ENCODE measurements at places on chromosomes 6 and 20.

DNA sequence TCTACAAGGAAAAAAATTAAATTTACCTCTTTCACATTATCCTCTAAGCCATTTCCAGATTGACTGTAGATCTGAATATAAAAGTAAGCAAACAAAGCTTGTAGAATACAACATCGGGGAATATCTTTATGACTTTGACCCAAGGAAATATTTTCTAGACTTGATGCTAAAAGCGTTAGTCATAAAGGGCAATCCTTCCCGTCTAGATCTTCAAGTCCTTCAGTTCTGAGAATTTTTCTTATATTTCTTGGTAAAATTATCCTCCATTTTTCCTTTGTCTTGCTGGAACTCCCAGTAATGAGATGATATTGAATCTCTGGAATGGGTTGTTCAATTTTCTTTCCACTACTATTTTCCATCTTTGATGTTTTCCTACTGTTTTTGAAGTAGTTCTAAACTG is 77.8 kb upstream of the ZNF184 start:
- DNase-seq = no peak

GRCh38 chr6:20433321-20433720 is 31.6 kb downstream of the E2F3 start:
- DNase-seq = no peak

DNA sequence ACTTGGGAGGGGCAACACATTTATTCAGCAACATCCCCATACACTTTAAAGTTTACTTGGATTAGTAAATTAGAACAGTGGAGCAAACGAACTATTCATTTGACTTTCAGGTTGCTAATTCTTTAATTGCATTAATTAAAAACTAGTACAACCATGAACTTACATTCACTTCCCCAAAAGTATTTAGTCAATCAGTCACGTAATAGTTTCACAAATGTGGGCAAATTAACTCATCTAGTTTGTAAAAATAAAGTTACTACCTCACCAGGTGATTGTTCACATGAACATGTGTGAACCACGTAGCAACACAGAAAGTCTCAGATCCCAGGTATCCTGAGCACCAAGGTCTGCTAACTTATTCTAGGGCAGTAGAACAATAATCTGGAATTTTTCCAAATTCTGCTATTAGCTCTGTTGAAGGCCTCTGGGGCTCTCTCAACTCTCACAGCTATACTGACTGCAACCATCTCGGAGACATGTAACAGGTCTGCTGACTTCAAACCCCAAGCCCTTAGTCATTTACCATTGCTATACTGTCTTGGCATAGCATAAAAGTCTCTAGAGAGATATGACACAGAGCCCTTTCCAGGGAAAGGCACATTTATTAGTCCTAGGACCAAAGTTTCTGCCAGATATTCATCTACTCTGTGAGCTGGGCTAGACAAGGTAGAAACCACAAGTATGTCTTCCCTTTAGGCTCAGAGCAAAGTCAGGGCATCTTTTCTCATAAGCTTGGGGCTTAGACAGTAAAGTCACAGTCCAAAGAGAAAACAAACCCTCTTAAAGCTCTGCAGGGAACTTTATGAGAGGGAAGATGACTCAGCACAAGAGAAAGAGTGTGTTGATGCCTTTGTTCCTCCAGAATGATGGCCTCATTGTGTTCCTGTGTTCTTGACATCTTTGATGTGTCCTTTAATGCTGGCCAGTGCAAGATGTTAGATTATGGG is 50.9 kb upstream of the CCDC28A start:
- no peak for DNase-seq

GRCh38 chr6:123434186-123434585 is 202.6 kb downstream of the TRDN start:
- DNase-seq = no peak

GRCh38 chr6:11264100-11264499 is 31.6 kb upstream of the NEDD9 start:
- DNase-seq = no peak

DNA sequence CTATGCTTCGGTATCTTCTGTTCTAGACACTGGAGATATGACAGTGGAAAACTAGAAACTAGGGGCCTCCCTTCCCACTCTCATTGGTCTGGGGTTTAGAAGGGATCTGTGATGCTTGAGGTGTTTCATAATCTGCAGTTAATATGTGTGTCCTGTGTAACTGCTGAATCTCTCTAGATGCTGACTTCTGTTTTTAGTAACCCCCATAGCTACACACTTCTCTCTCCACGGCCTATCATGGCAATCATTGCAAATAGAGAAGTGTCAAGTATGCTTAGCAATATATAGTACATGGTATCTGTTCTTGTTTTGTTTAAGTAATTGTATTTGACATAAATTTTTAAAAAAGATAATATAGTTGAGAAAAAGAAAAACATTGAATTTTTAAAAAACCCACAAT is 394.6 kb upstream of the MMS22L start:
- no peak for DNase-seq

DNA sequence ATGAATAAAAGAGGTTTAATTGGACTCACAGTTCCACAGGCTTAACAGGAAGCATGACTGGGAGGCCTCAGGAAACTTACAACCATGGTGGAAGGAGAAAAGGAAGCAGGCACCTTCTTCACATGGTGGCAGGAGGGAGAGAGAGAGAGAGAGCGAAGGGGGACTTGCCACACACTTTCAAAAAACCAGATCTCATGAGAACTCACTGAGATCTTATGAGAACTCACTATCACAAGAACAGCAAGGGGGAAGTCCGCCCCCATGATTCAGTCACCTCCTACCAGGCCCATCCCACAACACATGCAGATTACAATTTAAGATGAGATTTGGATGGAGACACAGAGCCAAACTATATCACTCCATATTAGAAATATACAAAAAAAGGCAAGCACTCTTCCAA is 6.1 kb upstream of the SIRPD start:
- DNase-seq = no peak

- DNase-seq = no peak
These were observed 86.3 kb downstream of the CHMP4B start for GRCh38 chr20:33897313-33897912.

GRCh38 chr6:25578538-25578937 is 73.5 kb upstream of the SCGN start:
- no peak for DNase-seq

- DNase-seq = no peak
These were observed 73.0 kb downstream of the CD40 start for GRCh38 chr20:46191168-46191540.

DNA sequence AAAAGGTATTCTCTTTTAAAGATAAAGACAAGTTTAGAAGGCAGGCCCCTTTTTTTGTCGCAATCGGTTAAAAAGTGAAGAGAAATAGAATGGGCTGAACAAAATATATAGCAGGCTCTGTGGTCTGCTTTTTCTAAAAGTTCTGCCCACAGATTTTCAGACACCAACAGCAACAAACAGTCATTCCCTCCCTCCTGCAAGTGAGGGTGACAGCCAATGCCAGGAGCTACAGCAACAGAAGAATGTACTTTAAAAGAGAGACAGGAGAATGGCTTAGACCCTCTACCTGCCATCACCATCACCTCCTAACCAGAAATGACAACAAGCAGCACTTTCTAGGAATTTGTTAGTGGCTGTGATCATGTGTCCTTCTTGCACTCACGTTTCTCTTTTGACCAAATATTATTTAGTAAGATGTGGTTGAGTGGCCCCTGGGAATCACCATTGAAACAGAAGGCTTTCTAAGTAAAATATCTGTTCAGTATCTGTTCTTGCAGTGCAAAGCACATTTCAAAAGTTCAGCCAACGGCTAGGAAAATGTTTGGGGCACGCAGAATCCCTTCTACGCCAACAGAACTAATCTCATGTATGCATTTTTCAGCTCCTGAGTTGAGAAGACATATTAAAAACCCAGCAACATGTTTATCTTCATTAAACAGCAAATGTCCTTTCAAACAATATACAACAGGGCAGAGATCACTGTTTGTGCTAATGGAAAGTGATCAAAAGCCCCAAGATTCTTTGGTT is 248.5 kb downstream of the ATXN1 start:
- no peak for DNase-seq

Data from coronary artery (tissue), 2 donors.